CD4-positive, alpha-beta T cell treated with Interleukin-12 subunit alpha and Interleukin-12 subunit beta, for 1 hour (primary cell): ENCODE measurements at places on chromosomes 16 and 17.

DNA sequence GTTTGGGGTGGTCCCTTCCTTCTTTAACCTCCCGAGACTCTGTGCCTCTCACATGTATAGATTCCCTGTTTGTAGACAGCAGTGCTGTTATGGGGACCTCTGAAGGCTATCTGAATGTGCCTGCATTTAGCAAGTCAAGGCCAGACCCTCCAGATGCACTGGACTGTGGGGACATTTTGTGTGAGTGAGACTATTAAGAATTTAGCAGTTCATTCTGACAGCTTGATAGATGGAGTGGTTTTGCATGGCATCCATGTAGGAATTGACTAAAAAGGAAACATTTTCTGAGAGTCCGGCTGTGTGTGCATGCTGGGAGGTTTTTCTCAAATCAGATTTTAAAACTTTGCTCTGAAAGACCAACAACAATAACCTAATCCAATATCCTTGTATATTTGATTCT, 226.3 kb downstream of the MSI2 start:
- no peak for DNase-seq

DNA sequence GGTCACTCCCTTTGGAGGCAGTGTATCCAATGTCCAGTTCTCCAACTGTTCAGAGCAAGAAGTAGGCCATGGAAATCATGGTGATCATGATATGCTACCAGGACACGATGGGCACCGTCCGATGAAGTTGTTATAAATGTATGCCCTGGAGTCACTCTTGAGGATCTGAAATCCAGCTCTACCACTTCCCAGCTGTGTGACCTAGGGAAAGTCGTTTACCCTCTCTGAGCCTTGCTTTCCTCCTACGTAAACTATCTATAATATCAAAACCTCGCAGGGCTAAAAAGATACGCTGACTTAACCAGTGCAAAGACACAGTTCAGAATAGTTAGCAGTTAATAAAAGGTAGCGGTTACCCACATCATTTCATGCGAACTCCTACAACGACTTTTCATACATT, 194.2 kb downstream of the XYLT1 start:
- DNase-seq = no peak

DNA sequence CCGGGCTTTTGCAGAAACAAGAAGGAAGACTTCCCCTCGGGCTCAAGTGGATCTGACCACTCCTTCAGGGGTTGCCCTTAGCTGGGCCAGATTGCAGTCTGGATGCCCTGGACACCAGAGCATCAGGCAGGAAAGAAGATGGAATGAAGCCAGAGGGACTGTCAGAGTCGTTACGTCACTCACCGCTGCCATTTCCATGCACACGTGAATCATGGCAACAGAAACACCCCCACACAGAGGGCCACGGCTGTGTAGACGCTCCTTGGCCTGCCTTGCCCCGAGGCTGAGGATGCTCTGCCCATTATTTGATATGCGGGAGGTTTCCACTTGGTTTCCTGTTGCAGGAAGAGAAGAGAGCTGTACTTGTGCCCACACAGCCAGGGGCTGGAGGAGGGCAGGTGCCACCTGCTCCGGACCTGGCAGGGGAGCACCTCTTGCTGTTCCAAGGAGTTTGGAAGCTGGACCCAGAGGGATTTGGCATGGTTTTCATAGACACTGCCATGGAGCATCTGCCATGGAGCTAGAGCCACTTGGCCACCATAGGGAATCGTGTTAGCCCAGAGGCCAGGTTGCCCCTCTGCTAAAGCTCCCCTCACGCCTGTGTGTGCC, 29.4 kb downstream of the RBFOX3 start:
- no peak for DNase-seq

DNA sequence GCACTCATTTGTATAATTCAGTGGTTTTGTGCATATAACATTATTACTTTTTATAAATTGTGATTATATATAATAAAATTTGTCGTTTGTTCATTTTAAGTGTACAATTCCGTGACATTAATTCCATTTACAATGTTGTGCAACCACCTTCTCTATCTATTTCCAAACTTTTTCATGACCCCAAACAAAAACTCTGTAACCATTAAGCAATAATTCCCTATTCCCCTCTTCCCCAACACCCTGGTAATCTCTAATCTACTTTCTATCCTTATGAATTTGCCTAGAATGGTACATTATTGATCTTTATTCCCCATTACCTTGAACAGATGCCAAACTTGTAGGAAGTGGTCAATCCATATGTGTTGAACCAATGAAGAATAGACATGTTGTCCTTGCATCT, 61.3 kb upstream of the SMIM36 start:
- DNase-seq = no peak

DNA sequence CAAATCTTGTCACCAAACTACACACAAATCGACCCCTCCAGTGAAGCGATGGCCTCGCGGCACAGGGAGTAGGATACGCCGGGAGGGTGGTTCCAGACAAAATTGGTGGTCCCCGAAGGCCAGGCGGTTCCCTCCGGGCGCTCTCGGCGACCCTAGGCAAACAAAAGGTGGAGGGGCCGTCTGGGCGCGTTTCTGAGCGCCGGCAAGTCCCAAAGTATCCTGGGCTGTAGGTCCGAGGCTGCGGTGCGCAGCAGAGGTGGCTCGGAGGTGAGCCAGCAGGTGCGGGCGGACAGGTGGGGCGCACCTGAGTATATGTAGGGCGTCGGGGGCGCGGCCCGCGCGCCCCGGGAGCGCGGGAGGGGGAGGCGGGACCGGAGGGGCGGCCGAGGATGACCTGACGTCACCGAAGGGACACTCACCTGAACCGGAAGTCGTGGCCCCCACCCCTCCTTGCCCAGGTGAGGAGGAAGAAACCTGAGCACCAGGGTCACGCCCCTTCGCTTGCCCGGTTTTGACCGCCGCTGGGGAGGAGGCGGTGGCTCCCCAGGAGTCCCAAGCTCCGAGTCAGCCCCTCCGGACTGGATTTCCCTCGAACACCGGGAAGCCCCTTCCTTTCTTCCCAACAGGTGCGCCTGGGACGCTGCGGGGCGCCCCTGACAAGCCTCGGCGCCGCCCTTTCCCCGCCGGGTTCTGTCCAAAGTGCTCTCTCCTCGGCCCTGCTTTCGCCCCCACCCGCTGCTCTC, at the start of gene CLDN7:
Gene CLDN7 (minus strand): TSS at position 287 of the 743 bp plus-strand sequence. CDS start 435 bp downstream, outside the sequence.
- no peak for DNase-seq

DNA sequence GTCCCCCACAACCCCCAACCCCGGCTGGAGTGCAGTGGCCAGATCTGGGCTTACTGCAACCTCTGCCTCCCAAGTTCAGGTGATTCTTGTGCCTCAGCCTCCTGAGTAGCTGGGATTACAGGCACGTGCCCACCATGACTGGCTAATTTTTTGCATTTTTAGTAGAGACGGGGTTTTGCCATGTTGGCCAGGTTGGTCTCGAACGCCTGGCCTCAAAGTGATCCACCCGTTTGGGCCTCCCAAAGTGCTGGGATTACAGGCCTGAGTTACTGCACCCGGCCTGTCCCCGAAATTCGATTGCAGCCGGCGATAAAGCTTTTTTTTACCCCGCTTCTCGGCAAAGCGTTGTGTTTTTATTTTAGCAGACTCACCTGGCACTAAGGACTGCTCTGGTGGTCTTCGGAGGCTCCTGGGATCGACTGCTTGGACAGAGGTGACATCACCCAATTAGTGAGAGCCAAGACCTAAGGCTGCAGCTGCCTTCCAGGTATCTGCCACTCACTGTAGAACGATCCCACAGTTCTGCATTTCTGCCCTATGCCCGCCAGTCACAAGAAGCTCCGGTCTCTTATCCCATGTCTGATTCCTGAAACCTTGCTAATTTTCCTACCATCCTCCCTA, 82.2 kb upstream of the ARL4D start:
- peak; percentile 27 for DNase-seq

- no peak for DNase-seq
Observed at GRCh38 chr16:10317425-10318001, 68.3 kb upstream of the ATF7IP2 start.
